NCI-H1417 treated with DMSO at 0.1 percent for 48 hours (cell line): ENCODE measurements at places on chromosomes 1 and 21.

DNA sequence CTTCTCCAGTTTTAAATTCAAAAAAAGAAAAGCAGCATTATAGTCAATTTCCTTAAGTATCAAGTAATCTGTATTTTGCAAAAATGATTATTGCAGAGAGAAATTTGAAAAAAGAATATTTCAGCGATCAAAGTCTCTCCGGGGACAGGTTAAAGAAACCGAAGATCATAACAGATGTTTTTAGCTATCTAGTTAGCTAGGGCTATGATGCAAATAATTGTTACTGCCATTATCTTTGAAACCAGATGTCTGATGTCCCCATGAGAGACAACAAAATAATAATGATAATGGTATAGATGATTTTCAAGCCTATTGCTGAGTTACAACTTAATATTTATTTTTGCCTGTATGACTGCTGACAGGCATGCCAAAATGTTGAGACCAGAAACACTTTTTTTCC is 1326.0 kb downstream of the PLA2G4A start:
- no peak for DNase-seq

GRCh38 chr1:38730511-38731397 is 128.8 kb downstream of the RRAGC start:
- no peak for DNase-seq

- DNase-seq, result no peak
Measured at GRCh38 chr1:232301246-232301645, 328.7 kb downstream of the SIPA1L2 start.

- no peak for DNase-seq
Measured at GRCh38 chr1:165419839-165420238, 25.1 kb downstream of the RXRG start.

DNA sequence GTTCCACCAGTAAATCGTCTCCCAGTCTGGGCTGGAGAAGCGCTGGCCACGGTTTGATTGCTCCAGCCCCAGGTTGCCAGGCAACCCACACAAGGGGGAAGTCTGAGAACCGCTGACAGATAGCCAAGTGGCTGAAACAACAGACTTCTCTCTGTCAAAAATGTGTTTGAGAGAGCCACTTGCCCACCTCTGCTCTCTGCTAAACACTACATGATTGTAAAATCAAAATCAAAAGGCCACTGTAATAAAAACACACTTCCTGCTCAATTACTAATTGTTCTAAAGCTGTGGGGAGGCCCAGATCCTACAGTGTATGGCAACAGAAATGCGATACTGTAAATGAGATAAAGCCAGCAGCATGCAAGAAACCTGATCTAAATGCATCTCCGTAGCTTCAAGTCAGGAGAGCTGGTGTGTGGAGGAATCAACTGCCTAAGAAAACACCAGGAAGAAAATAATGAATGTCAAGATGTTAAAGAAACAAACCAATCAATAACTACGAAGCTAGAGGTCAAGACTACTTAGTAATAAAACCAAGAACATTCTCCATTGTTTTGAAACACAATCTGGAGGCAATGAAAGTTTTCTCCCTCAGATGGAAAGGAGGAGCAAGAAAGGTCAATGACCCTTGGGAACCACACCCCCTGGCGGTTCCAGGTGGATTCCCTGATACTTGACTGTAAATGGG is 121.2 kb downstream of the SLC45A1 start:
- DNase-seq, result peak; percentile 46

DNA sequence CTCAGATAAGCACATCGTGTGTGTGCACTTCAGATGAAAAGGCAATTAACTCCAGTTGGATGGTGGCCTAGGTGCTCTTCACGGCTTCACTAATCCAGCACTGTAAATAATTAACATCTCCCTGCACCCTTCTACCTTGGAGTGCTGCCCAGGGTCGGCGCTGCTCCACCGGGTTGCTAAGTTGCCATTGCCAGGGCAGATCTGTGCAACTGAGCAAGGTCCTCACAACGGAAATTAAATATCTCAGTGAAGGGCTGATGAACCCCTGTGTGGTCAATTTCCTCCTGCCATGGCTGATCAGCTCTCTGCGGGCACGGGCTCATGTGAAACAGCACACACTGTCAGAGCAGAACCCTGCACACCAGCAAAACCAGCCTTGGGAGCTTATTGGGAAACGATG is 63.2 kb downstream of the SYDE2 start:
- peak; percentile 80 for DNase-seq

DNA sequence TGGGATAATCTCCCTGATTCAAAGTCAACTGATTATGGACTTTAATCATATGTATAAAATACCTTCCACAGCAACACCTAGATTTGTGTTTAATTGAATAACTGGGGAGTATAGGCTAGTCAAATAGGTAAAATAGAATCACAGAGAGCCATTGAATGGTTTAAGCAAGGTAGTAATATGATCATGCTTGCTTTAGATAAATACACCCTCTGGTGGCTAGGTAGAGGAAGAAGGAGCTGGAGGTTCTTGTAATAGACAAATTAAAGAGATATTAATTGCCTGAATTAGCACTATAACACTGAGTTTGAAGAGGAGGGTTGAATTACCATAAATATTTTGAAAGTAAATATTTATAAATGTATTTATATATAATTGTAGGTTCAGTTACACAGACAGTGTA is 40.3 kb downstream of the DIRAS3 start:
- peak; percentile 39 for DNase-seq

- DNase-seq, result no peak
Measured at GRCh38 chr1:6316240-6317097, 55.6 kb upstream of the GPR153 start.

- no peak for DNase-seq
Measured at GRCh38 chr1:217919683-217920388, 288.7 kb downstream of the SPATA17 start.

DNA sequence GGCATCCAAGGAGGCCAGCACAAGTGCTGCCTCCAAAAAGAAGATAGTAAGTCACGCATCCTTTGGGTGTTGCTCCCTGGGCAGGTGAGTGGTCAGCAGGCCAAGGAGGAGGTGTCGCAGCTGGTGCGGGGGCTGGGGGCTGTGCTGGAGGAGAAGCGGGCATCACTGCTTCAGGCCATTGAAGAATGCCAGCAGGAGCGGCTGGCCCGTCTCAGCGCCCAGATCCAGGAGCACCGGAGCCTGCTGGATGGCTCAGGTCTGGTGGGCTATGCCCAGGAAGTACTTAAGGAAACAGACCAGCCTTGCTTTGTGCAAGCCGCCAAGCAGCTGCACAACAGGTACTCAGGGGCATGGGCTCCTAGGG is 4.3 kb downstream of the TRIM46 start:
- no peak for DNase-seq

DNA sequence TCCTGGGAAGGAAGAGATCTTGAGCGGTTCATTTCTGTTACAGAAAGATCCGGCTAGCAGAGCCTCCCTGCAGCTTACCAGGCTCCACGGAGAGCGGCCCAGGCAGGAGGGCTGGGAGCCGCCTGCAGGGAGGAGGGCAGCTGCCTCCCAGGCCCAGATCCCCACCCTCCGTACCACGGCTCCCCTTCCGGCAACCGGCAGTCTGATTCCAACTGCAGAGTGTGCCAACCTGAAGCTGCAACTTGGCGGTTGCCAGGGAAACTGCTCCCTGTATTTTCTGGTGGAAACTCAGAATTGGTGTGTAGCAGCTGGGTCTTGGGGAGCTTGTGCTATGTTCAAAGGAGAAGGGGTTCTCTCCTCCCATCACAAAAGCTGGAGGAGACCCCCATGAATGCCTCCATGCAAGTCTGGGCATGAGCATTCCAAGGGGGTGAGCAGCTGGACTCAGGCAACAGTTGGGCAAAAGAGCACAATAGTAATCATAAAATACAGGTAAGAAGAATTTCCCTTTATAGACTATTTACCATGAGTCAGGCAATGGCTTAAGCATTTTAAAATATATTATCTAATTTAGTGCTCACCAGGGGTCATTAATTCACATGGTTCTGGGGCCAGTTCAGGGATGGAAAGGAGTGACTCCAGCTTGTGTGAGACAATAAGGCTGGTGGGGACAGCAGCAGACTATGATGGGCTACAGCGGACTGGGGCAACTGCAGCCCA is 46.1 kb upstream of the KAZN start:
- no peak for DNase-seq

- no peak for DNase-seq
Measured at GRCh38 chr1:26824731-26825130, 1.8 kb upstream of the ZDHHC18 start.

- DNase-seq, result no peak
Measured at GRCh38 chr1:26153966-26154532, 4.8 kb upstream of the FAM110D start.

DNA sequence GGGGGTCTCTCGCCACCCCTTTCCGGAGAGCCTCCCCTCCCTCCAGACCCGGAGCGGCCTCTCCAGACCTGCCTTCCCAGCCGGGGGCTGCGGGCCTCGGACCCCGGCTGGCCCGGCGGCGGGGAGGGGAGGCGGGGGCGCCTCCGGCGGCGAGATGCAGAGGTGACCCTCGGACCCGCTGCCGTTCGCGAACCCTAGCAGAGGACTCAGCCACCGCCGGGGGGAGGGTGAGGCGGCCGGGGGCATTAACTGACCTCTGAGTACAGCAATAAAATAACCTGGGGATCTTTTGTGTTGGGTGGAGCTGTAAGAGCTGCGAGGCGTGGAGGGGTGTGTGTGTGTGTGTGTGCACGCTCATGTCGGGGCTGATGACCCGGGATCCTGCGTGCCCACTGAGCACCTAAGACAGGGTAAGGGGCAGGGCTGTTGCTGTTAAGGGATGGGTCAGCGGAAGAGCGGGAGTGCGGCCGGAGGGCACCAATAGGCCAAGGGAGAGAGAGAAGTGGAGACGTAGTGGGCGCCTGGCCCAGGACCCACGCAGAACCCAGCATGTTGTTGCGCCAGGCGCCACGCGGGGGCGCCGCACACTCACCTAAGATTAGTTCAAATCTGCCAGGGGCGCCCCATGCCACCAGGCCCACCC is 6.3 kb downstream of the HAPLN2 start:
- no peak for DNase-seq

DNA sequence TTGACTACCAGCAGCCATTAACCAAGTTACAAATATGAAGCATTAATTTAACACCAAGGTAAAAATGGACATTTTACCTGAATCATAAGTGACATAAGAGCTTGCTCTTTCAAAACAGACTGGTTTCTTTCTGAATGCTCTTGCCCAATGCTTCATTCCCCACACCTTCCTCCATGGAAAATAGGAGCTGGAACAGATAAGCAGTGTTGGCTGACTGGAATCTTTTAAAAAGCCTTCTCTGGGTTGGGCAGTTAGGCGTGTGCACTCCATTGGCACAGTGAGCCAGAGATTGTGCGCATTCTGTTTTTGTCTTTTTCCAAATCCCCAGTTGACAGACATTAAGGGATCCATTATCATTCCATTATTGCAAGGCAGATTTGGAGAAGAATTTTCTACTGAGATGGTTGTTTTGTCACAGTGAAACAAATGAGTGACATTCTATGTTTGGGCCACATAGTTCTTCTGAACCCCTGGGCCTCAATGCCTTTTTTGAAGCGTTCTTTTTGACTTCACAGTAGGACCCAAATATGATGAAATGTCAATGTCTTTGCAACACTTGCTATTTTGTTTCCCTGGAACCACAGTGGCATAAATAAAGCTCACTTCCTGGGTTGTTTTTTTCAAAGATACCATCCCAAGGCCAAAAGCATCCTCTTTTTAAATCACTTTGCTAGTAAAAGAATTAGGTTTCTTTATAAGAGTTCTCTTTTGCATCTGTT is 32.3 kb downstream of the LRRC8B start:
- DNase-seq, result no peak

DNA sequence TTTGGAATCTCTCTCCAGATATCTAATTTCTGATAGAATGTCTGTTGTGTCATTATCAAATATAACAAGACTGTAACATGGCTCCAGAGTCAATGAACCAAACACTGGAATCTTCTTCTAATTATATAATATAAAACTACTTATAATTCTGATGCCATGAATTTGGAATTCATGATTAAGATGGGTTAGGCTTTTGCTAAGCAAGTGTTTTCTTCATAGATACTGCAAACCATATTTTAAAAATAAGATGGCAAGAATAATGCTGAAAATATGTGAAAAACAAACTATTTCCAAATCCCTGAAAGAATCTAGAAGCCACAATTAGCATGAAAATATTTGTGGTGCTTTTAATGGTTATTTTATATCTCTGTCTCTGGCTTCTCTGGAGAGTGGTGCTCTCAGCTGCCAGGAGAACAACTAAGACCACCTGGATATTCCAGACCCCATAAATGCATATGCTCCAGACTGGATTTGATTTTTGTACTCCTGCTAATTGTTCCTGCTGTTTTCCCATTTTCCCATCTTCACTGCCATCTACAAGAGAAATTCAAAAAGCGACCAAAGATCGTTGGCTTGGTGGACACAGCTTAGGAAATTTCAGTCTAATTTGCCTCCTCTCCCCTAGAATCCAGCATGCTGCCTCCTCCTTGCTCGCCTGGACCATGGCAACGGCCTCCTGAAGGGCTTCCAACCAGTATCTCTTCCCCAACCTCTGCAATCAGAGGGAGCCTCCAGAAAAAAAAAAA is 418.9 kb downstream of the SETD4 start:
- DNase-seq, result no peak

GRCh38 chr1:74427681-74428080 is 84.7 kb downstream of the LRRC53 start:
- no peak for DNase-seq

DNA sequence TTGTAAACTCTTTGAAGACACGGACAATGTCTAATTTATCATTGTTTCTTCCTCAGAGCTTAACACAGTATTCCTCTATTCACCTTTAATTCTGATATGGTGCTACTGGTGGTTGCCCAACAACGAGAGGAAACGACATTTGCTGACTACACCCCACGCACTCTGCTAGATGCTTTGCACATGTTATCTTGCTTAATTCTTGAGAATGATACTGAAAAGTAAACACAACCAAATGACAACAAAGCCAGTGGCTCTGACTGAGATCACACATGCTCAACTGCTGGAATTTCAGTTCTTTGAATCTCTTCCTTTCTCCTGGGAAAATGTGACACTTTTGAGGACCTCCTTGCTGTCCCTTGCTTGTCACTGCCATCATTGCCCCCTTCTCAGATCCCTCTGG is 37.2 kb upstream of the DDAH1 start:
- DNase-seq, result no peak

DNA sequence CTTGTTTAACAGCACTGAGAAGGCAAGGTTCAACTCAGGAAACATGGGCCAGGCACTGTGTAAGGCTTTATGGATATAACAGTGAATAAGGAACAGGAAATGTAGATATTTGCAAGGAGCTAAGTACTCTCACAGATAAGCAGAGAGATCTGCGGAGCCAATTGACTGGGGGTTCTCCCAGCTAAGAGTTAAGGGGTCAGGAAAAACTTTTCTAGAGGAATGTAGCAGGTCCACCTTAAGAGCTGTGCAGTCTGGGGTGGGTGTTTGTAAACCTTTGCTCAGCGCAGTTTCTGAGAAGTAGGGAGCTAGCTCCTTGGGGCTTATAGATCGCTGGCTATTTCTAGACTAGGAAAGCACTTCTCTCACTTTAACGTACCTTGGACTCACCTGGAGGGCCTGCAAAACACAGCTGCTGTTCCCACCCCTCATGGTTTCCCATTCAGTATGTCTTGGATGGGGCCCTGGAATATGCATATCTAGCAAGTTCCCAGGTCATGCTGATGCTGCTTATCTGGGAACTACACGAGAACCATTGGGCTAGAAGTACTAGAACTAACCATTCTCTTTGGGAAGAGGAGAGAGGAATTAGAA is 51.7 kb downstream of the TLCD4 start:
- DNase-seq, result no peak
